ENCODE measurements at places on chromosomes 7 and 10. TPM values are rescaled to one million over a fixed set of nuclear protein-coding genes. Genes with fewer than 3 reads are reported as not detected.

DNA sequence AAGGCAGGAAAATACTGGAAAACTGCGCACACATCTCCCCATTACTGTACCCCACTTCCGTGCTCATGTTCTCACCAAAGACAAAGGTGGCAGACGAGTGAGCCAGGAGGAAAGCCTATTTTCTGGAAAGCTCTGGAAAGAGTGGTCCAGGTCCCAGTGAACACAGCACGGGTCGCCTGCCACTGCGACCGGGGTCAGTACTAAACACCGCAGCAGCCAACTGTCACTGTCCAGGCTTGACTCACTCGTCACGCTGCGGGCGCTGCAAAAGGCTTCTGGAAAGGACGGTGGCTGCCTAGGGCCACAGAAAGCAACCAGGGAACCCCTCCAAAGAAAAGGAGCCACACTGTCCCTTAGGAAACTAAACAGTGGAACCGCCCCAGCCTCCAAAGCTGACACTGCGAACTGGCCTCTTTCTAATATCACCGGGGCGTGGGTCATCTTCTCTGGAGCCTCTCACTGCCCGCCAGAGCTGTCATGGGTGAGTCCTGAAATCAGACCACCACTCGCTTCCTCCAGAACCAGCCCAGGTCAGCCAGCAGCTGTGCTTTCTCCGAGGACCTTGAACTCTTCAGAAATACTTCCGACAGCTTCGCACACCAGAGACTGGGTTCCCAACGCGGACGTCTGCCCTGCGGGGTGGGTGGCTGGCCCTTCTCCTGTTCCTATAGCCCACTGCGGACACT, 4.0 kb downstream of the RADIL start:
- H3K27me3 ChIP-seq = peaks cover 24% of the 10 kb centered on the region
- peaks cover 23% of the 10 kb centered on the region for H3K36me3 ChIP-seq
- H3K27ac ChIP-seq = peak overlapping the region; percentile 34
- DNase-seq = no peak

- H3K36me3 ChIP-seq = no peaks in the 10 kb centered on the region
- H3K4me1 ChIP-seq = no peaks in the 10 kb centered on the region
- DNase-seq = no peak
- no peak overlapping the region for H3K4me3 ChIP-seq
- H3K27me3 ChIP-seq = no peaks in the 10 kb centered on the region
- no peak overlapping the region for H3K27ac ChIP-seq
Measured at GRCh38 chr10:65419629-65420028, 1506.2 kb upstream of the LRRTM3 start.

DNA sequence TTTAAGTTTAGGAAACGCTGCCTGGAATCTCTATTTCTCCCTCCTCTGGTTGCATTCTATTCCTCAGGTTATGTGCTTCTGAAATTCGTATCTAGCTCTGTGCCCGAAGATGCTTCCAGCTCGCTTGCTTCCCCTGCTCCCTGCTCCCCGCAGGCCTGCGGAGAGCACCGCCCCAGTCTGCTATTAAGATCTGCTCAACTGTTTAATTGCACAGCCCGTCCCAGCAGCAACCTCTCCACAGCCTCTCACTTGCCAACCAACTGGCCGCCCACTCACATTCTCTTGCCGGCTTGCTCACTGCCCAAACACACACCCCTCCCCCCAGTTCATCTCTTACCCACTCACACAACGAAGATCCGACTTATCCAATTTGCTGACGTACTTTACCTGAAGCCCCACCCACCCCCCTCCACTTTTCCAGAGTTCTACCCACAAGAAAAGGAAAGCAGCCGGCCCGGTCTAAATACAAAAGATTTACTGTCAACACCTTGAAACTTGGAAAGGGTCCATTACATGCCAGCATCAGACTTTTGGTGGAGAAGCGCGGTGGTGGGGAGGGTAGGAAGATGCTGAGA, 167.3 kb upstream of the KLF14 start:
- H3K36me3 ChIP-seq = peaks cover 13% of the 10 kb centered on the region
- H3K4me3 ChIP-seq = peak overlapping the region; percentile 5
- no peaks in the 10 kb centered on the region for H3K27me3 ChIP-seq
- DNase-seq = peak; percentile 68
- H3K4me1 ChIP-seq = peaks cover 92% of the 10 kb centered on the region

GRCh38 chr7:2632733-2633537, 1.1 kb downstream of the TTYH3 start:
- peaks cover 78% of the 10 kb centered on the region for H3K4me1 ChIP-seq
- peak overlapping the region; percentile 94 for H3K4me3 ChIP-seq
- H3K36me3 ChIP-seq = no peaks in the 10 kb centered on the region
- DNase-seq = peak; percentile 63
- H3K27ac ChIP-seq = peak overlapping the region; percentile 87

DNA sequence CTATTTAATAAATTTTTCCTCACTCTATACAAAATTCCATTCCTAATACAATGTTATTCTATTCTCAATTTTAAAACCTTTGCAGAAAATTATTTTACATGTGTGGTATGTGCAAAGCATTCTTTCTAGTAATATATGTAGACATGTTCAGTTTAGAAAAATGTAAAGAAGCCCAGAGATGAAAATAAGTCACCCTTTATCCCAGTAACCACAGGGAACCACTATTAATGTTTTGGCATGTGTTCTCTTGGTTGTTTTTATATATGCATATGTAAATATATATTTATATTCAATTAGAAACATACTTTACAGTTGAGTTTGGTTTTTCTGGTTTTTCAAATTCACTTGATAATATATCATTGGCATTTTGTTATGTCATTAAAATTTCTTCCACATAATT, 14.8 kb upstream of the GLCCI1 start:
- DNase-seq = no peak
- H3K36me3 ChIP-seq = no peaks in the 10 kb centered on the region
- no peaks in the 10 kb centered on the region for H3K27me3 ChIP-seq
- H3K4me1 ChIP-seq = no peaks in the 10 kb centered on the region

- no peaks in the 10 kb centered on the region for H3K36me3 ChIP-seq
- H3K4me1 ChIP-seq = no peaks in the 10 kb centered on the region
- DNase-seq = no peak
- no peak overlapping the region for H3K4me3 ChIP-seq
Measured at GRCh38 chr7:153628406-153628805, 423.8 kb upstream of the DPP6 start.

DNA sequence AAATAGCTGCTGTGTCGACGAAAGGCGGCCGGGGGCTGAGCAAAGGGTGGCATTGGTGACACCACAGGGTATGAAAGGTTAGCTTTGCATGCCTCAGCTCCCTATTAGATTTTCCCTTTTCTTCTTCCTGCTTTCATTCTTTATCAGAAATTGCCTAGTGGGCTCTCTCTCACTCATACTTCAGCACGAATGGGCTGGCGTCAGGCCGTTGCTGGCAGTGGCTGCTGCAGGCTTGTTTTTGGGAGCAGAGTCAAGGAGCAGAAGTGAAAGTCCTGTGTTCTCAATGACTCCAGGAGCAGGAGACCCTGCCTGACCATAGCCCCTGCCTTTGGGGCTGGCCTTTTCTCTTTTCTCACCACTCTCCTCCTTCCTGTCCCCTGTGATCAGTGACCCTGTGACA, 318.0 kb downstream of the PLXNA4 start:
- no peaks in the 10 kb centered on the region for H3K36me3 ChIP-seq
- DNase-seq = no peak
- no peak overlapping the region for H3K4me3 ChIP-seq
- no peaks in the 10 kb centered on the region for H3K27me3 ChIP-seq
- H3K27ac ChIP-seq = no peak overlapping the region

GRCh38 chr7:25870574-25870973, 281.4 kb upstream of the NFE2L3 start:
- no peak overlapping the region for H3K4me3 ChIP-seq
- no peak overlapping the region for H3K27ac ChIP-seq
- peaks cover 100% of the 10 kb centered on the region for H3K27me3 ChIP-seq
- H3K36me3 ChIP-seq = no peaks in the 10 kb centered on the region

GRCh38 chr7:42978496-42978895, 46.3 kb downstream of the MRPL32 start:
- DNase-seq = no peak
- H3K27me3 ChIP-seq = no peaks in the 10 kb centered on the region
- no peaks in the 10 kb centered on the region for H3K36me3 ChIP-seq
- H3K27ac ChIP-seq = no peak overlapping the region
- peaks cover under 1% of the 10 kb centered on the region for H3K4me1 ChIP-seq
- no peak overlapping the region for H3K4me3 ChIP-seq

The SFMBT2 gene
- 11.0 TPM for total RNA-seq

All from left ventricle myocardium inferior (tissue), 1 donor.